Activated T-helper 1 cell treated with anti-CD3 and anti-CD28 coated beads, Interleukin-2, amount 50 U/mL, for 16 hours (primary cell): ENCODE measurements at places on chromosomes 7 and 10.

DNA sequence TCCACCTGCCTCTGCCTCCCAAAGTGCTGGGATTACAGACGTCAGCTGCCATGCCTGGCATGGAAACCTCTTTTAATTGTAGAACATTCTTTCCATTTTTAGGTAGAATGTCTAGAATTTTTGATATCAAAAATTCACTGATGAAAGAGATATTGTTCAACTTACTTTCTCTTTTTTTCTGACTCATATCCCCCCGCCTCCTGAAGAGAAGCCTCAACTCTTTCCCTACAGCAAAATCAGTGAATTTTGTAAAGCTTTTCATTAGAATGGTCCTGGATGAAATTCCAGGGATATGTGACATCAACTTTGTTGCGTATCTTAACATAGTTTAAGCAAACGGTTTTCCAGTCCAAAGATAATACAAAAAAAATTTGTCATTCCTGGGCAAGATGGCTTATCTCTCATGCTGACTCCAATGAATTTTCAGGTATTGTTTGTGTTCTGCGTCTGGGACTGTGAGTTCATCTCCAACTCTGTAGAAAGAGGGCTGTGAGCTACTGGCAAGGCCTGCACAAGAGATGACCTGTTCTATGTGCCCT, 256.8 kb downstream of the BMPER start:
- no peak for DNase-seq

DNA sequence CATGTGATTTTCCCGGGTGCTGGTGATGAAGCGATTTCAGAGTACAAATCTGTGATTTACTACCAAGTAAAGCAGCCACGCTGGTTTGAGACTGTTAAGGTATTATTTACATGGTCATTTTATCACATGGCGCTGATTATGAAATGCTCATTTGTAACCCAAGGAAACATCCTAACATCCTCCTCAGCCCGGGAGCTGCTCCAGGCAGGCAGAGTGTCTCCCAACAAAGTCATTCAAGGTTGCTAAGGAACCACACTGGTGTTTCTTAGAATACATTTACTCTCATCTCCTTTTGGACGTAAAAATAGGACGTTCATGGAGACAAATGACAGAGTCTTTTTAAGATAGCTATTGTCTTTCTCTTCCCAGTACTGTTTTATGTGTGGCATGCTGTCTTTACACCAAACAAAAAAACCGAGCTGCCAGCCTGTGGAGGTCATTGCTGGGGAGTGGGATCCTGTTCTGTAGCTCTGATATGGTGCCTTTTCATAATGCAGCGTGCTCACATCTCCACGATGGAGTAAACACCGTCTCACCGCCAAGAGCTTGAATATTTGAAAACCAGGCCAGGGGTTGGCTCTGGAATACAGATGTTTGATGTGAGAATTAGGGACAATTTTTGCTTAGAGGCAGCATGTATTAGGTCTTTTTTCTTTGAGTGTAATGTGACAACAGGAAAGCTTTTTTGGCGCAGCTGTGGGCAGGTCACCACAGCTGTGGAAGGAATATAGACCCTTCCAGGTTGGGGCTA, 119.6 kb downstream of the DOCK1 start:
- no peak for DNase-seq

DNA sequence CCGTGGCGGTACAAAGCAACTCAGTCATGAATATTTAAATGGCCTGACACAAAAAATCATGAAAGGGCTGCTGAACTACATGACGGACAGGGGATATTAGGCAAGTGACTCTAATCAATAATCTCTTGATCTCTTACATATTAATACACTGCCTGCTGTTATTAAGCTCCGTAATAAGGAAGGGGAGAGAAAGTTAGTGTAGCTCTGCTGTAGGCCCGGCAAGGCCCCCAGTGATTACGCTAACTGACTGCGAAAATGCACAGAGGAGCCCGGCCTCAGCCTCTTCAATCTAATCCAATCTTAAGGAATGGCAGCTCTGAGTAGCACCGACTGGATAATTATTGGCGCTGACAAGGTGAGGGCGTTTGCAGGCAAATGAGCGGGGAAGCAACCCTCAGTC, 583.5 kb upstream of the MKI67 start:
- DNase-seq, result no peak

GRCh38 chr10:111082102-111082975, 5.5 kb downstream of the ADRA2A start:
- no peak for DNase-seq

DNA sequence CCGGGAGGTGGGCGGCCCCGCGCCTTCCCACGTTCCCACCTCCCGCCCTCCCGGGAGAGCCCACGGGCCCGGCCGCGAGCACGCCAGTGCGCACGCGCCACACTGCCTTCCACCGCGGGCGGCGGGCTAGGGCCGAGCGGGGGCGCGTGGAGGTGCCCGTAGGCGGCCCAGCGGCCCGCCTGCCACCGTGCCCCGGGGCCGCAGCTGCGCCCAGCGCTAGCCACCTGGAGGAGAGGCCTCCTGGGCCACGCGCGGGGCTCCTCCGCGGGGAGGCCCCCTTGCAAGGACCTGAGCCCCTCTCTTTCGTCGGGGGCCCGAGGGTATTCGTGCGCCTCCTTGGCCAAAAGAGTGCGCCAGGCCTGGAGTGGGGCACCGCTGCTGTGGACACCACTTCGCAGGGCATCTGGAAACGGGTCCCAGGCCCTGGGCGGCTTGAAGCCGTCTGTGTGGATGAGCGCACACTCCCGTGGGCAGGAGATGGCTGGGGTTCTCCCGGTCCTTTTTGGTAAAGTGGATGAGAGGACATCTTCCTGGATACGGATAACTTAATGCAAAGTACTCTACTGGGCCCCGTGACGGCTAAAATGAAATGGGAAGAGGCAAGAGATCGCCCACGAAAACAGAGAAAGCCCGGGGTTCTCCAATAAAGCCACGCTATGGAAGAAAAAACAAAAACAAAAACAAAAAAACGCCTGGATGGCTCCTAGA, 9.0 kb upstream of the EBF3 start:
- no peak for DNase-seq

DNA sequence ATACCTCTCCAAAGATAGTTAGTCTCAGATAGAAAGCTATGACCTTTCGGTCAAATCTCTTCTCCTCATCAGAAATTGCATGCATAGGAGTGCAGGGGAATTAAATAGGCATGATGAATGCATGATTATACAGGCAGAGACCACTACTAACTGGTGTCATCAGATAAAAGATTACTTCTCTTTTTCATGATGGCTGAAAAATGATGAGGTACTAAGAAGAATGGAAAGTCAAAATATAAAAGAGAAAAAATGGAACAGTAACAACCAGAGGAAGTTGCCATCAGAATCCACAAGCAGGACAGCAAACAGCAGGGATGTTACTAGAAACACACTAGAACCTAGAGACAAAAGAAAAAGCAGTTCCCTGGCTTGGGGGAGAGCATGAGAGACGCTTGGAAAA, 31.6 kb downstream of the CTTNBP2 start:
- no peak for DNase-seq

DNA sequence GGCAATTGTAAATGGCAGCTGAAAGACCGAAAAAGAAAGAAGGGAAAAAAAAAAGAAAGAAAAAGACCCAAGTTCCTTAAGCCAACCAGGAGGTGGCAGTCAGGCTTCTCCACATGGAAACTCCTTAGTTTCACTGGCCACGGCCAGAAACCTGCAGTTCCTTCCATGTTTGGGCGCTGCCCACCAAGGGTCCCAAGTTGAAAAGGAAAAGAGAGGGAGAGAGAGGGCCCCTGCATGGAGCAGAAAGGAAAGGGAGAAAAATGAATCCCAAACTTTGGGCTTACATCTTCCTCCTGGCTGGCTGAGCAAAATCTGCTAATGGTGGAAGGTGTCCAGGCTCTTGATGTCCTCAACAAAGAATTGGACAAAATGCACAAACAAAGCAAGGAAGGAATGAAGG, 31.8 kb upstream of the ABCA13 start:
- DNase-seq, result no peak

GRCh38 chr10:114412907-114413797, 8.8 kb upstream of the AFAP1L2 start:
- DNase-seq, result no peak

- DNase-seq, result no peak
Measured at GRCh38 chr7:73976761-73977618, 51.0 kb upstream of the ELN start.
